ENCODE measurements at places on chromosomes 13 and 19. TPM values are rescaled to one million over a fixed set of nuclear protein-coding genes. Genes with fewer than 3 reads are reported as not detected.
A peak's percentile ranks its signal among the peaks of the same experiment; 100 is the strongest.

GRCh38 chr13:24842549-24843274, 78.7 kb downstream of the RNF17 start:
- DNase-seq = no peak
- H3K4me3 ChIP-seq = no peak overlapping the region

GRCh38 chr19:42282819-42283187, 13.8 kb downstream of the CIC start:
- H3K36me3 ChIP-seq = peaks cover 12% of the 10 kb centered on the region
- no peak for DNase-seq
- H3K27ac ChIP-seq = peak overlapping the region; percentile 95
- no peaks in the 10 kb centered on the region for H3K27me3 ChIP-seq
- peaks cover 70% of the 10 kb centered on the region for H3K4me1 ChIP-seq
- no peak overlapping the region for H3K4me3 ChIP-seq

The ATP8A2 gene
- polyA plus RNA-seq = 1.6 TPM

- peaks cover 3% of the 10 kb centered on the region for H3K4me1 ChIP-seq
- DNase-seq = no peak
- no peak overlapping the region for H3K27ac ChIP-seq
- no peak overlapping the region for H3K4me3 ChIP-seq
Measured at GRCh38 chr13:79711631-79712030, 230.7 kb downstream of the NDFIP2 start.

- no peak for DNase-seq
- no peak overlapping the region for H3K4me3 ChIP-seq
- H3K27ac ChIP-seq = peak overlapping the region; percentile 64
- peaks cover 74% of the 10 kb centered on the region for H3K4me1 ChIP-seq
- peaks cover 20% of the 10 kb centered on the region for H3K36me3 ChIP-seq
- H3K27me3 ChIP-seq = no peaks in the 10 kb centered on the region
Measured at GRCh38 chr13:114035186-114035582, 61.3 kb upstream of the C13orf46 start.

The OXGR1 gene
- polyA plus RNA-seq = 0.66 TPM

DNA sequence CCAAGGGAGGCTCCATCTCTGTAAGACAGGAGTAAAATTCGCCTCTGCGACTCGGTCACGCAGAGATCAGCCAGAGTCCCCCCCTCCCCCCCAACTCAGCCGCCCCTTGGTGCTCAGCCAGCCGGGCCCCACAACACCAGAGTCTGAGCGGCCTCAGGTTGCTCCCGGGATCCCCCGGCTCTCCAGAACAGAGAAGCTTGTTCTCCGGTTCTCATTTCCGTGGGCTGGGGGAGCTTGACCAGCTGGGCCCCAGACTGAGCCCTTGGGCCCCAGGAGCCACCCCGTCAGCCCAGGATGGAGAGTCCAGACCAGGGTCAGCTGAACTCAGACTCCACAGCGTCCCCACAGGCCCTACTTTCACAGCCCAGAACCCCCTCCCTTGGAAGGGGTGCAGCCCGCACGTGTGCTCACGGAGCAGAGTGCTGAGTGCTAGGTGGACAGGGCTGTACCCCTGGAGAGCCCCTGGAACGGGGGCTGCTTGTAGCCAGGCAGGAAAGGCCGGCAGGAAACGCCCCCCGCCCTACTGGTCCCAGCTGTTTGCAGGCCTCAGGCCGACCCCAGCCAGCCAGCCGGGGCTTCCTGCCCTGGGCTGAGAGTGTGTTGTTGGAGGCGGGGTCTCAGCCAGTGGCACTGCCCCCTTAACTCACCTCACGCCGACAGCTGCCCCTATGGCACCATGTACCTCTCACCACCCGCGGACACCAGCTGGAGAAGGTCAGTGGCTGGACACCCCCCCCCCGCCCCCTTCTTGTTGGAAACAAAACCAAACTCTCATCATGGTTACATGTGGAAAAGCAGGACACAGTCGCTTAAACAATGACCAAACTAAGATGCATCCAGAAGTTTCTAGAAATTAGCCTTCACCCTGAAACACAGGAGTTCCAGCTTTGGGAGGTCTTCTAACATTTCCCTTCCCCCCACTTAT, 44.4 kb downstream of the COMP start:
- H3K27ac ChIP-seq = peak overlapping the region; percentile 86
- H3K4me1 ChIP-seq = peaks cover 66% of the 10 kb centered on the region
- H3K27me3 ChIP-seq = no peaks in the 10 kb centered on the region
- H3K4me3 ChIP-seq = no peak overlapping the region

The CACNA1A gene
- polyA plus RNA-seq = 1.3 TPM

The MCF2L gene
- 21.1 TPM for polyA plus RNA-seq

- DNase-seq = peak; percentile 98
- no peaks in the 10 kb centered on the region for H3K27me3 ChIP-seq
- peak overlapping the region; percentile 92 for H3K27ac ChIP-seq
- H3K4me1 ChIP-seq = peaks cover 17% of the 10 kb centered on the region
- peaks cover 4% of the 10 kb centered on the region for H3K36me3 ChIP-seq
Measured at GRCh38 chr19:37334179-37335071, 36.5 kb upstream of the ZNF527 start.

The EPS8L1 gene
- polyA plus RNA-seq = 6.4 TPM

GRCh38 chr13:28744656-28745055, 25.9 kb upstream of the SLC46A3 start:
- H3K4me1 ChIP-seq = no peaks in the 10 kb centered on the region
- no peaks in the 10 kb centered on the region for H3K27me3 ChIP-seq
- H3K4me3 ChIP-seq = no peak overlapping the region

GRCh38 chr19:6362027-6362350, 658 bp downstream of the CLPP start:
- H3K36me3 ChIP-seq = peaks cover 26% of the 10 kb centered on the region
- H3K4me1 ChIP-seq = peaks cover 14% of the 10 kb centered on the region
- peak overlapping the region; percentile 77 for H3K27ac ChIP-seq
- peak; percentile 62 for DNase-seq
- no peaks in the 10 kb centered on the region for H3K27me3 ChIP-seq
- H3K4me3 ChIP-seq = peak overlapping the region; percentile 73

The LIN7B gene
- 10.3 TPM for polyA plus RNA-seq

The MBD3L5 gene
- not detected for polyA plus RNA-seq

DNA sequence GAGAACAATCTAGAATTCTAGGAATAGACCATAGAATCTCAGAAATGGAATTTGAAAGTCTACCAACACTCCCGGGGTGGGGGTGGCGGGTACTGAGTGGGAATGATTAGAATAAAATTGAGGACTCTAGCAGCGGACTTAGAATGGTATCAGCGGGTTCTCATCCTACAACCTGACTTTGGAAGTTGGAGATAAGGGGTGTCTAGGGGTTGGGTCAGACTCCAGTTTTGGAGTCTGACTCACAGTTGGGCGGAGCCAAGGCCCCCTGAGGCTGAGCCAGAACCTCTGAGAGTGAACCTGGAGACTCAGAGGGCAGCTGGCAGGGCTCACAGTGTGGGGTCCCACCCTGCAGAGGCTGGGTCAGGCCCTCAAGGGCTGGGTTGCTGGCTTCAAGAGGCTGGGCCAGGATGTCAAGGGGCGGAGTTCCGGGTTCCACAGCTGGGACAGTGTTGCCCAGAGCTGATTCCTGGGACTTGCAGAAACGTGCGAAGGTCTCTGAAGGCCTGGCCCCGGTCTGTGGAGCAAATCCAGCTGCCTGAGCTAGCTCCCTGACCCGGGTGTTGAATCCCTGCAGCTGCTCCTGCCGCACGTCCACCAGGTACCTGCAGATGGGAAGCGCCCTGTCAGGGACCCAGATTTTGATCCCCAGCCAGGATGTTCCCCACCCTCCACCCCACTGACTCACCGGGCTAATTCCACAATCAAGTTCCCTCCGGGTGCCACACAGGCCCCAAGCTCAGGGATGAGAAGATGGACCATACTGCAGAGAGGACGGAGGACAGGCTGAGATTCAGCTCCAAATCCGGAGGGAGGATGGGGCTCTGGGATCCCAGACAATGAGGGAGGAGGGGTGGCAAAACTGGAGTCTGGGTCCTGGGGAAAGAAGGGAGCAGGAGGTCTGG, 1.6 kb upstream of the TNNI3 start:
- DNase-seq = no peak
- H3K27me3 ChIP-seq = peaks cover 62% of the 10 kb centered on the region
- H3K4me1 ChIP-seq = peaks cover 23% of the 10 kb centered on the region
- H3K36me3 ChIP-seq = no peaks in the 10 kb centered on the region
- no peak overlapping the region for H3K27ac ChIP-seq
- H3K4me3 ChIP-seq = no peak overlapping the region

GRCh38 chr19:46299004-46299509, 2.2 kb downstream of the HIF3A start:
- DNase-seq = peak; percentile 96
- no peaks in the 10 kb centered on the region for H3K27me3 ChIP-seq
- peaks cover 71% of the 10 kb centered on the region for H3K4me1 ChIP-seq
- peak overlapping the region; percentile 98 for H3K27ac ChIP-seq
- peaks cover 21% of the 10 kb centered on the region for H3K36me3 ChIP-seq
- peak overlapping the region; percentile 58 for H3K4me3 ChIP-seq

The SPACA4 gene
- polyA plus RNA-seq = not detected

DNA sequence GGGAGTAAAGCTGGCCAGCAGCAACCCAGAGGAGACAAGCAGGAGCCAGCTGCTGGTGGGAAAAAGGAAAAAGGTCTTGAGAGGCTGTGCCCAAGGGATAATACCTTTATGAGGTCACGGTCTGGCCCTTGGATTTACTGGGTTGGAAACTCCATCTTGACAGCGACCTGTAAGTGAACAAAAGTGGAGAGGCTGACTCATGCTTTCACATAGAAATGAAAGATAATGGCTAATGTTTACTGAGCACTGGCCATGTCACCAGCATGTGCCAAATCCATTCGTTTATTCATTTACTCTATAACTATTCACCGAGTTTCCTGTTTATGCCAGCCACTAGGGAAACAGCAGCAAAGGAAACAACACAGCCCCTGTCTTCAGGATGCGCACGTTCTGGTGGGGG, 4.7 kb downstream of the VRK3 start:
- no peaks in the 10 kb centered on the region for H3K27me3 ChIP-seq
- peaks cover 8% of the 10 kb centered on the region for H3K4me1 ChIP-seq
- H3K4me3 ChIP-seq = no peak overlapping the region
- no peak overlapping the region for H3K27ac ChIP-seq
- no peak for DNase-seq
- peaks cover 29% of the 10 kb centered on the region for H3K36me3 ChIP-seq

DNA sequence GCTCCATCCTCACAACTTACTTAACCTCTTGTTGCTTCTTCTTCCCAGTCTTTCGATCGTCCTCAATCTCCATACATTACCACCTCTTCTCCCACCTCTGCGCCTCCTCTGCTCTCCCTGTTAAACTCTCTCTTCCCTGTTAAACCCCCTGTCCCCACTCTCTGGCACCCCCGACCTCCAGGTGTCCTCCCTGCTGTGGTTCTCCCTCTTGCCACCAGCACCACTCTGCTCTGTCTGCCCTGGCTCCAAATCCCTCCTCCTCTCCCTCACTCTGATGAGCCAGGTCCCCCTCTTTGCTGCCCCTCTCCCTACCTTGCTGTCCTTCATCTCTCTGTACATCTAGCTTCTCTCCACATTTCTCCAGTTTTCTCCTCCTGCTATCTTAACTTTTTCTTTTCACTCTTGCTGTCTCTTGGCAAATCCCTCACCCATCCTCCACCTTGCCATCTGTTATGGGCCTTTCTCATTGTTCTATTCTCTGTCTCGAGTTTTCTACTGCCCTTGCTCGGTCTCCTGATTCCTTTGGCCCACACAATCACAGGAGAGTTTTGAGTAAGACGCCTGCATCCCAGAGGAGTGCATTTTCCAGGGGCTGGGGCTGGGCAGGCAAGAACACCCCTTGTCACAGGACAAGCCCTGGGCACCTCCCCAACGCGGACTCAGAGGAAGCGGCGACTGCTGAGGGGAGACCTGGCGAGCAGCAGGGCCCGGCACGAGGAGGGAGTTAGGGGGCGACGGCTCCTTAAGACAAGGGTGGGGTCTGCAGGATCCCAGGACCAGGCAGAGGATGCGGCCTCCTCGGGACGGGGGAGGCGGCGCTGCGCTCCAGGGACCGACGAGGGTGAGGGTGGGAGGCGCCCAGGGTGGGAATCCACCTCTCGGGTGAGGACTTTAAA, 21.4 kb upstream of the ERVV-1 start:
- H3K4me1 ChIP-seq = peaks cover 12% of the 10 kb centered on the region
- no peak overlapping the region for H3K4me3 ChIP-seq
- H3K27ac ChIP-seq = no peak overlapping the region
- peaks cover 3% of the 10 kb centered on the region for H3K27me3 ChIP-seq

- DNase-seq = no peak
- no peak overlapping the region for H3K4me3 ChIP-seq
- no peak overlapping the region for H3K27ac ChIP-seq
- H3K36me3 ChIP-seq = no peaks in the 10 kb centered on the region
- H3K4me1 ChIP-seq = peaks cover 8% of the 10 kb centered on the region
Measured at GRCh38 chr13:27466513-27466912, 16.1 kb upstream of the MTIF3 start.

DNA sequence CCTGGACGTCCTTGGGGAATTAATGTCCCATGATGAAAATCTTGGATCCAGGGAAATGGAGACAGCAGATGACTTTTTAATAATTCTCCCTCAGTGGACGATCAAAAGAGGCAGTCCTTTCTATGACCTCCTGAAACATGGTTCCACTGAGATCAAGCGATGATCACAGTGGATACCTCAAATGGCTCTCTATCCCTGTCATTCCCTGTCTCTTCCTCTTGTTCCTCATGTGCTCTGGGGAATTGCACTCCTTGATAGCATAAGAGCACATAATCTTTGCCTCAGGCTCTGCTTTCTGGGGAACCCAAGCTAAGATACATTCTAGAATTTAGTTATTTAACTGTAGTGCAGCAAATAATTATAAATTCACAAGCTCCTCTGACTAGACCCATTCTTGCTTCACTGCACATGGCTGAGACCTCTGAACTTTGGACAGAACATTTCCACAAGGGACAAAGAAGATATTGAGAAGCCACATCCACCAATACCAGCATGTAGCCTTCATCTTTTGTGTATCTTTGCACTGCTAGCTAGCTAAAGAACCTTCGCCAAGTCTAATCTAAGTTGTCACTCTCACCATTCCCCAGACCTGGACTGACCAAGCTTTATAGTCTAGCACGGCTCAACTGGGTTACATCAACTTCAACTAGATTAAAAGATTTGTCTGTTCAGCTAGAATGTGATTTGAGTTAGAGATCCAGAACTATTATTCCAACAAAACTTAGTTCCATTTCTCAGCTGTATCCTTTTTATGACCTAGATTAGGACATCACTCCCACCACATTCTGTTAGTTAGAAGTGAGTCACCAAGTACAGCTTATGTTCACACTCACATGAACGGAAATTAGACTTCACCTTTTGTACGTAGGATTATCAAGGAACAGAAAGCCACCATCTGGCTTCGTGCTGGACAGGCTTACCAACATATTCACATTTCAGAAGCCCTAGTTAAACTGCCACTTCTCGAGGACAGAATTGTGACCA, 142.7 kb downstream of the SUCLA2 start:
- no peaks in the 10 kb centered on the region for H3K4me1 ChIP-seq
- H3K36me3 ChIP-seq = no peaks in the 10 kb centered on the region
- H3K27me3 ChIP-seq = no peaks in the 10 kb centered on the region

The ZNF221 gene
- 2.9 TPM for polyA plus RNA-seq

GRCh38 chr13:44651209-44651608, 75.1 kb upstream of the TSC22D1 start:
- H3K36me3 ChIP-seq = no peaks in the 10 kb centered on the region
- H3K4me3 ChIP-seq = no peak overlapping the region
- DNase-seq = no peak
- H3K27me3 ChIP-seq = no peaks in the 10 kb centered on the region

Data from muscle of leg (tissue), 16 donors.